ENCODE measurements at places on chromosomes 4 and X. TPM values are rescaled to one million over a fixed set of nuclear protein-coding genes. Genes with fewer than 3 reads are reported as not detected.

DNA sequence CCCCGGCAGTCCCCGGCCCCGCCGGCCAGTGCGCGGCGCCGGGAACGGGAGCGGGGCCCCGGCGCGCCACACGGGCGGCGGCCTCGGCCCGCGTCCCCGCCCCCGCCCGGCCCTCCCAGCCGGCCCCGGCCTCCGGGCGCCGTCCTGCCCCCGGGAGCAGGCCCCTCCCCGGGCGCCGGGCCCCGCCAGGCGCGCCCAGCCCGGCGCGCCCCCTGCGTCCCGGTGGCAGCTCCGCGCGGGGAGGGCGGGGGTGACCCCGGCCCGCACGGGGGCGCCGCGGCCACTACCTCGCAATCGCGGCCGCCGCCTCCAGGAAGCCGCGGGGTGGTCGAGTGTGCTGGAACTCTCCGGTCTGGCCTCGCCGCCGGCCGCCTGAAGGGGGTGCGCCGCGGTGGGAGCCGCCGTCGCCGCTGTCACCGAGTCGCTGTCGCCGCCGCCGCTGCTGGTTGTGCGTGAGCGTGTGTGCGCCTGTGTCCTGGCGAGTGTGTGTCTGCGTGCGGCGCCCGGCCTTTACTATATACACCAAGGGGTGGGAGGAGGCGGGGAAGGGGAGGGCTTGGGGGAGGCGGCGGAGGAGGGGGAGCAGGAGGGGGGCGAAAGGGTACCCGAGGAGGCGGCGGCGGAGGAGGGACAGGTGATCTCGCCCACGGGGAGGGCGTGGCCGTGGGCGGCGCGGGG is at the start of gene RAI2:
RAI2 (minus strand) TSS at position 488 of the 678 bp plus-strand sequence. CDS start 59,288 bp downstream, outside the sequence.
- peak; percentile 56 for DNase-seq

- no peak for DNase-seq
These were observed 63.8 kb upstream of the MTM1 start for GRCh38 chrX:150504397-150505182.

GRCh38 chrX:107576841-107577240 is 51.5 kb upstream of the PRPS1 start:
- DNase-seq = no peak

- DNase-seq = no peak
These were observed 124.5 kb upstream of the PLAC1 start for GRCh38 chrX:134782796-134783195.

- no peak for DNase-seq
These were observed 6.6 kb upstream of the GRPEL1 start for GRCh38 chr4:7074426-7074825.

DNA sequence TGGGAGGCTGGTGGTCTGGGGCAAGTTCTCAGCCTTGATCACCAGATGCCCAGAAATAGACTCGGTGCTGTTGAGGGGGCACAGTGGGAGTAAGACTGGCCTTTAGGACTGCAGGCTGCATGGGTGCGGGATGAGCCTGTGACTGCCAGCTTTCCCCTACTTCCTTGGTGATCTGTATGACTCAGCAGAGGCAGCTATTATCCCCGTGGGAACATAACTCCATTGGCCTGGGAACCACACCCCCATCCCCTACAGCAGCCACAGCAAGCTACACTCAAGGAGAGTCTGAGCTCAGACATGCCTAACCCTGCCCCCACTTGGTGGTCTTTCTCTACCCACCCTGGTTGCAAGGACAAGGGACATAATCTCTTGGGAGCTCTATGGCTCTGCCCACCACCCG is 20.6 kb downstream of the CLIC2 start:
- no peak for DNase-seq

The F9 gene
- total RNA-seq = not detected

The SPOCK3 gene
- not detected for total RNA-seq

Measured in Right ventricle myocardium superior (tissue), 1 donor.